ENCODE measurements at places on chromosomes 2 and 18. TPM values are rescaled to one million over a fixed set of nuclear protein-coding genes. Genes with fewer than 3 reads are reported as not detected.

The FEV gene
- total RNA-seq = not detected

The CNRIP1 gene
- total RNA-seq = not detected

The RFTN2 gene
- total RNA-seq = not detected

The EFEMP1 gene
- not detected for total RNA-seq

The ITPRIPL1 gene
- total RNA-seq = 43.5 TPM

The ANKRD30B gene
- total RNA-seq = not detected

The EFHD1 gene
- 6.0 TPM for total RNA-seq

The TMEM127 gene
- total RNA-seq = 31.8 TPM

The DYSF gene
- 4.7 TPM for total RNA-seq

The TPO gene
- total RNA-seq = not detected

The C2orf80 gene
- total RNA-seq = not detected

The TSN gene
- 57.9 TPM for total RNA-seq

The LIPG gene
- 0.11 TPM for total RNA-seq

The VWC2L gene
- total RNA-seq = not detected

The YPEL5 gene
- total RNA-seq = 32.5 TPM

The MAP3K2 gene
- total RNA-seq = 58.5 TPM

The ARL5A gene
- total RNA-seq = 54.5 TPM
